Left renal pelvis (tissue), 4 donors: ENCODE measurements at places on chromosomes 2 and 18.
A peak's percentile ranks its signal among the peaks of the same experiment; 100 is the strongest.

GRCh38 chr2:60934165-60934722 is 52.9 kb downstream of the REL start:
- DNase-seq = no peak

- DNase-seq = no peak
Measured at GRCh38 chr2:169670215-169670651, 24.0 kb downstream of the CFAP210 start.

DNA sequence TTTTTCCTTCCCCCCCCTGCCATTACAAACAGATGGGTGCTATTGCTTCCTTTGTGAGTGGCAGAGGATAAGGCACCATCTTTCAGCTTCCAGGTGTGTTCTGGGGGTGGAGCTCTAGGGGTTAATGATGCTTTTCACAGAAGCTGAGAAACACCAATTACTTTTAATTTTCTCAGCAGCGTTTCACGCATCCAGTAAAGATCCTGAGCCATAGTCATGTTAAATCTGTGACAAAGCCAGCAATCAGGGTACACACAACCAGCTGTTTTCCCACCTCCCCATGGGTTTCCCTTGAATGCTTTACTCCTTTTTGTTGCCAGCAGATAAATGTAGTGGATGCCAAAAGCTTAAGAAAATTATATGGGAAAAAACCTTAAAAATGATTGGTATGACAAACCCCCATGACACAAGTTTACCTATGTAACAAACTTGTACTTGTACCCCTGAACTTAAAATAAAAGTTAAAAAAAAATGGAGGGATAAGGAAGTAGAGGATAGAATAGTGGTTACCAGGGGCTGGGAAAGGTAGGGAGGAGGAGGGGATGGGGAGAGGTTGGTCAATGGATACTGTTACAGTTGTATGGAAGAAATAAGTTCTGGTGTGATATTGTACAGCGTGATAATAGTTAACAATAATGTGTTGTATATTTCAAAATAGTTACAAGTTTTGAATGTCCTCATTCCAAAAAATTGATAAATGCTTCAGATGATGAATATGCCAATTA is 70.0 kb downstream of the ACOXL start:
- DNase-seq = no peak

DNA sequence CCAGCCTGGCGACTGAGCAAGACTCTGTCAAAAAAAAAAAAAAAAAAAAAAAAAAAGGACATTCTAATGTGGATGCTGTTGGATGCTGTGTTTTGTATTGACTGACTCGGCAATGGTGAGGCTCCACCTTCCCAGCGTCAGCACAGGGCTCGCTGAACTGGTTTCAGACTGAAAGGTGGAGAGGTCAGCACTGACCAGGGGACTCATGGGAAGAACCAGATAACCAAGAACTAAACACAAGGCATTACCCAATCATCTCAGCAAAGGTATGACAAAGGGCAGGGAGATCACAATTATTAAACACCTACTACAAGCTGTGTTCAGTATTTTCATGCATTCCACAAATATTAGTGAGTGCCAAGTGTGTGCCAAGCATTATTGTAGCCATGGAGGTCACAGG is 103.2 kb downstream of the LRATD1 start:
- no peak for DNase-seq

GRCh38 chr2:231557571-231558217 is 27.4 kb upstream of the NMUR1 start:
- DNase-seq = peak; percentile 69

DNA sequence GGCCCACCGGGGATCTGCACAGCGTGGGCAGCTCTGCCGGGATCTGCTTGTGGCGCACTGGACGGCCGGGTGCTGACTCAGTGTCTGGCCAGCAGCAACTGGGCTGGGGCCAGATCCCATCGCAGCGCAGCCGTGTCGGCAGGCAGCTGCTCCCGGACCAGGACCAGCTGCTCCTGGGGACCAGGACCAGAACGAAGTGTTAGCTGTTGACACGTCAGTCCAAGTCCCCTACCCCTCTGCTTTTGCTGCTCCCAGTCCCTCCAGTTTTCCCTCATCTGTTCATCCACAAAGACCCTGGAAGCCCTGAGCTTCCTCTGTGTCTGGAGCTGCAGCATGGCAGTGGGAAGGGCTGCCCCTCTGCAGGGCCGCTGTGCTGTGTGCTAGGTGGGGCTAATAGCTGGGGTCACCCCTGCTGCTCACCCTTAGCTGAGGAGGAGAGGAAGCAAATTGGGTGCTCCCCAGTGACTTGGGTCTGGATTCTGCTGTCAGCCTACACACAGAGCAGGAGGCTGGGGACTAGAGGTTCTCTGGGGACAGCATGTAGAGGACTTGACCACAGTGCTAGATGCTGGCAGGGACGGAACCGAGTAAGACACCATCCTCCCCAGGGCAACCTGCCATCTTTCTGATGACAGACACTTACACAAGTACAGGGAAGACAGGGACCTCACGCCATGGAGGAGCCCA is 16.9 kb upstream of the KIF1A start:
- no peak for DNase-seq

- no peak for DNase-seq
Measured at GRCh38 chr2:8332646-8333045, 349.2 kb upstream of the ID2 start.

DNA sequence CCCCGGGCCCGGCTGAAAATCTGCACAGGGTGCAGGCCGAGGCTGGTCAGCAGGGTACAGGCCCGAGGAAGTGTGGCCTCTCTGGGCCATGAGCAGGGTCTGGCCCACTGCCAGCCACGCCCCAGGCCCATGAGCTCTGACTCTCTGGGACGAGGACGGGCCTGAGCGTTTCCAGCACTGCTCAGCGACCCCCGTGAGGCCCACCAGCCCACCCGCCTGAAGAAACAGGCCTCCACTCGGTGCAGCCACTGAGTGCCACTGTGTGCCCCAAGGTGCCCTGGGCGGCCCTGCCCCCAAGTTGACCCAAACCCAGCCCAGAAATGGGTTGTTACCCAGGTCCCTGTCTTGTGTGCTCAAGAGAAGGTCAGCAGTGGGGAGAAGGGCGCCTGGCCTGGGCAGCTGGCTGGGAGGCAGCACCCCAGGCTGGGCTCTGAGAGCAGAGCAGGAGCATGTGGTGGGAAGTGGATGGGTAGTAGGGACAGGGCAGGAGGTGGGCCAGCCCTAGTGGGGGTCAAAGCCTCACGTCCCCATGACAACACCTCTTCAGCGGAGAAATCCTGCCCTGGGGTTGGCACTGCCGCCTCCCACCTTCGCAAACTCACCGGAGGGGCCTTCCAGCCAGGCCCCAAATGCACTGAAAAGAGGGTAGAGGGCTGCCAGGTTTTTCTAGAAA is 2.1 kb upstream of the SNED1 start:
- DNase-seq = no peak
